ENCODE measurements at places on chromosomes 6 and 20.

DNA sequence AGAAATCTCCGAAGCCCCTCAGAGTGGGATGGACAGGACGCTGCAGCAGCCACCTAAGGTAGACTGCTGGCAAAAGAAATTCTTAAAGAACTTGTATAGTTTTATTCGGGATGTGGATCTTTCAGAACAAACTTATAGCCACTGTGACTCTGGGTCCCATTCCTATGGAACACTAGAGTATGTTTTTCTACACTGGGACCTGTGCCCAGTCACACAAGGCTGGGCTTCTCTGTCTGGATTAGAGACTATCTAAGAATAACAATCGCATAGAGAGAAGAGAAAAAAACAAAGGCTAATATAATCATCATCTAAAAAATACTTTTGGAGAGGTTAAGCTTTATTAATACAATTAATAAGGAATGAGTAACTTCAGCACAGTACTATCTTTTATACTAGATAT, 28.9 kb downstream of the RMND1 start:
- no peak for DNase-seq

- DNase-seq: no peak
Measured at GRCh38 chr6:110614586-110614985, 138.2 kb upstream of the SLC22A16 start.

- no peak for DNase-seq
Measured at GRCh38 chr6:144351379-144352127, 66.4 kb downstream of the UTRN start.

- no peak for DNase-seq
Measured at GRCh38 chr20:37976887-37977286, 56.4 kb downstream of the TTI1 start.

GRCh38 chr20:4766631-4767030, 44.9 kb downstream of the PRND start:
- no peak for DNase-seq

DNA sequence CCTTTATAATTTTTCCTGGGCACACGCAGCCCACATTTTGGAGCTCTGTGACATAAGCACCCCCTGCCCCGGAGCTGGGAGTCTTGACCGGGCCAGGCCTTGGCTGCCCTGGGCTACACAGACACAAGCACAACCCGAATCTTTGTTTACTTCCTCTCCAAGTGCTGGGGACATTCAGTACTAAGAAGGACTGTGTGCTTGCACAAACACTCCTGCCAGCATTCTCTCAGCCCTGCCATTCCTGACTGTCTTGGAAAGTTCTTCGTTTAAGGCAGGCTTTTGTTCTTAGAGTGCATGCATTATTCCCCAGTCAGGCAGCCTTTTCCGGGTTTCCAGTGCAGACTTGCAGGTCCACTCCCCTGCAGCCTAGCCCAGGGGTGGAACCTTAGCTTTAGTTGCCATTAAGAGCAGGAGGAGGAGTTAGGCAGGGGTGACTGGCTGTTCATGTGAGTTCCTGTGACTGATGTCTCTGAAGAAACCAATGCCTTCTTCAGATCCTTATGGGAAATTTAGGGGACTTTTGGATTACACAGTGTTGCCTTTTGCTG, 28.6 kb downstream of the FOXO3 start:
- DNase-seq: no peak

GRCh38 chr6:162849269-162849668, 121.5 kb downstream of the PACRG start:
- DNase-seq: no peak

- no peak for DNase-seq
Measured at GRCh38 chr6:106694343-106694742, 65.0 kb downstream of the QRSL1 start.

- no peak for DNase-seq
Measured at GRCh38 chr6:147407571-147407970, 100.9 kb upstream of the SAMD5 start.

- DNase-seq: no peak
Measured at GRCh38 chr6:119066517-119066916, 11.9 kb downstream of the FAM184A start.

DNA sequence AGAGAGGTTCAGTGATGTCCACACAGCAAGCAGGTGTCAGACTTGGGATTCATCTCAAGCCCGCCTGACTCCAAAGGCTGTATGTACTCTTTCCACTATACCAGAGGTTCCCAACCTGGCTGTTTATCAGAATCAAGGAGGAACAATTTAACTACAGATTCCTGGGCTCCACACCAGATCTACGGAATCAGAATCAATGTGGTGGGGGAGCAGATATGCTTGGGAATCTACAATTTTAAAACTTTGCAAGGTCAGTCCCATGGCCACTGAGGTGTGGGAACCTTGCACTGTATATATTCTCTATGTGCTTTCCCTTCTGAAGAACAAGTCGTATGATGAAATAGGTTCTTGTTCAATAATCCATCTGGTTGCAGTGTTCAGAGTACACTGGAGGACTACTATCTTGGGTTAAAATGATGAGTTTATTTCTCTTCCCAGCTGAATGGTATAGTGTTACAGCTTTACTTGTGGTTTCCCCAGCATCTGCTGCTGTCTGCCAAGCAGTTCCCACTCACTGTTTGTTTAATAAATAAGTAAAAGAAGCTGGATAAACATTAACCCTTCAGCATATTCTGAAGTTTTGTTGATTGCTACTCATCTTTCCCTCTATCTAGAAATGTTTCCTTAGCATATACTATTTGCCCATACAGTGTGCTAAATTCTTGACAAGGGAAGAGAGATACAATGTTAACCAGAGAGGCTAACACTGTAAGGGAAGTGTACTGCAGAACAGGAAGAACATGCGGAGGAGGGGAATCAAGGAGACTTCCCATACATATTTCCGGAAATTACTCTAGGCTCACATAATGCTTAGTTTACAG, 9.9 kb downstream of the TTI1 start:
- no peak for DNase-seq

GRCh38 chr6:9087470-9087869, 652.1 kb upstream of the SLC35B3 start:
- no peak for DNase-seq

DNA sequence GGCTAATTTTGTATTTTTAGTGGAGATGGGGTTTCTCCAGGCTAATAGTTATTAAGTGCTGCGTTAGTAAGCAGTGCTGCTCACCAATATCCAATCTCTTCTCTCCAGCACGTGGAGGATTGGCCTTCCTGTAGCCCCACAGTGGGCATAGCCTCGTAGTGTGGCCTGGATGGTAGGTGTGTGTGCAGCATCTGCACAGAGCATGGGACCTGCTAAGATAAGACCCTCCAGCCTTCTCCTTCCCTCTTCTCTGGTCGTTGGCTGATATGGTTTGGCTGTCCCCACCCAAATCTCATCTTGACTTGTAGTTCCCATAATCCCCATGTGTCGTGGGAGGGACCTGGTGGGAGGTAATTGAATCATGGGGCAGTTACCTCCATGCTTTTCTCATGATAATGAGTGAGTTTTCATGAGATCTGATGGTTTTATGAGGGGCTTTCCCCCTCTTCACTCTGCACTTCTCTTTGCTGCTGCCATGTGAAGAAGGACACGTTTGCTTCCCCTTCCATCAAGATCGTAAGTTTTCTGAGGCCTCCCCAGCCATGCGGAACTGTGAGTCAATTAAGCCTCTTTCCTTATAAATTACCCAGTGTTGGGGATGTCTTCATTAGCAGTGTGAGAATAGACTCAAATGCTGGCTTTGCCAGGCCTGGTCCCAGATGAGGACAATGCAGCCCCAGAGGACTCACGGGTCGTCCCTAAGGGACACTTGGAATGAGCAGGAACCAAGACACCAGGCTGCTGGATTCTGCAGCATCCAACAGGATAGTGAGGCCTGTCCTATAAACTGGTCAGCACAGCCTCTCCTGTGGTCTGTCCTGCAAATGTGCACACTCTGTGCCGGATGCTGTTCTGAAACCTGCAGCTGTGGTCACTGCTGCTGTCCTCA, 63.4 kb upstream of the AFDN start:
- no peak for DNase-seq

DNA sequence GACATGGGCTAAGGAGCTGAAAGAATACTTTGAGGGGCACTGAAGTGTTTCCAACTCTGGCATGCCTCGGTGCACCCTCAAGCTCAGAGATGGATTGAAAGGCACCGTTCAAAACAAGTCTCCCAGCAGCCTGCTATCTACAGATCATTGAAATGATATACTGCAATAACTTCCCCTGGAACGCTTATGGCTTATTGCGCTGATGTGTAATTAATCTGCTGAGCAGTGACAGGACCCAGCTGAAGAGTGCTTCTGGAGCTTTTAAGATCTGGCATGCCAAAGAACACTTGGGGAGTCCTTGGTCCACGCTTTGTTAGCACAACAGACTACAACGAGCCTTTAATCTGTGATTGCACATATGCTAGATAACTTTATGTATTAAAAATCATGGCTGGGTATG, 708.2 kb downstream of the PRKN start:
- no peak for DNase-seq
